Ammon's horn (tissue), 1 donor: ENCODE measurements at places on chromosomes 2 and 18.
A peak's percentile ranks its signal among the peaks of the same experiment; 100 is the strongest.

GRCh38 chr18:74631623-74632350, 34.1 kb downstream of the ZNF407 start:
- no peak for DNase-seq

- DNase-seq, result no peak
Measured at GRCh38 chr2:68936427-68936826, 16.3 kb downstream of the GKN2 start.

DNA sequence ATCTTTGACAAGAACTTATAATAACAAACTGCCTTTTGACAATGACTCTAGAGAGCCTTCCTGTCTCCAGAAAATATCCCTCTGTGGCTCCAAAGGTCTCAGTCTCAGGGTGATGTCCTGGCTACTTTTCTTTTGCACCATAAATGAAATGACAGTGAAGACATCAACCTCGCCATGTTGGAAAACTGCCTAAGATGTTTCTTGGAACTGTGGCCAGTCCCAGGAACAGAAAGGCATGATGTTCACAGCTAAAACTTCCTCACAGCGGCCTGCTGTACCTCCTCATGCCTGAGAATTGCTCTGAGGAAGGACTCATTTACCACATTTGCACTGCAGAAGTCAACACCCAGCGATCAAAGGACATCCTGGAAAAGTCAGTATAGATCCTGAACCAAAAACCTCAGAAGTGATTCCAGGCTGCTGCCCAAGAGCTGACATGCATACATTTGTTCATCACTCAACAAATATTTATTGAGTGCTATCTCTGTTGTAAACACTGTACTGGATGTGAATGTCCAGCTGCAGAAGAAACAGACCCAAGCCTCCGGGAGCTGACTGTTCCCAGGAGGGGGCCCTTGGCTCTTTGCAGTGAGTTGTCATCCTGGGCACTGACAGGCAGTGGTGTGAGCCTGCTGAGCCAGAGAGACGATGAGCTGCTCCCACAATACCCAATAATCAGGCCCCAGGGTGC, 64.3 kb upstream of the ACSL3 start:
- no peak for DNase-seq

DNA sequence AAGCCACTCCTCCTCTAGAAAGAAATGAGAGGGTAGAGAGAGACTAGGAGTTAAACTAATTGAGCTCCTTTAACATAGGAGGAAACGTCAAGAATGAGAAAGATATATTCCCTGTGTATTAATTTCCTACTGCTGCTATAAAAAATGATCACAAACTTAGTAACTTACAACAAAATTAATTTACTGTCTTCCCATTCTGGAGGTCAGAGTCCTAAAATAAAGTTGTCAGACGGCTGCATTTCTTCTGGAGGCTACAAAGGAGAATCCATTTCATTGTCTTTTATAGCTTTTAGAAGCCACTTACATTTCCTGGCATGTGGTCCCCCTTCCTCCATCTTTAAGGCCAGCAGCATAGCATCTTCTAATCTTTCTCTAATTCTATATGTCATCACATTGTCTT, 26.9 kb downstream of the ICA1L start:
- no peak for DNase-seq

DNA sequence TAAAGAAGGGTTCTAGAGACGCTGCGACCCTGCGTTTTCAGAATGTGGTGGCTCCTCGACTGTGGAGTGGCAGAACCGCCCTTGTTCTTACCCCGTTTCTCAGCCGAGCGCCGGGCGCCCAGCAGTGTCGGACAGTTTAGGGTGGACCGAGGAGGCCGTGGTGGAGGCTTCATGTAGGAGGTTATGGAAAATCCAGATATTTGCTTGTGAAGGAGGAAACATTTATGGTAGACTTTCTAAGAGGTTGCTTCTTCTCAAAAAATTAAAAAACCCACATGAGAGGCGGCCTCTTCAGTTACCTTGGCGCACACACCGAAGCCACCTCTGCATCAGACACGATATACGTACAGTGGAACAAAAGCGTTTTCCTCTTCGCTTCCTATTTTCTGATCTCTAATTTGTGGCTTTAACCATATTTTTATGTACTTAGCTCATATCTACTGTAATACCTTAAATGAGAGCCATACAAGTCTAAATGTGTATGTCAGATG, 120.8 kb downstream of the NFATC1 start:
- DNase-seq, result no peak

DNA sequence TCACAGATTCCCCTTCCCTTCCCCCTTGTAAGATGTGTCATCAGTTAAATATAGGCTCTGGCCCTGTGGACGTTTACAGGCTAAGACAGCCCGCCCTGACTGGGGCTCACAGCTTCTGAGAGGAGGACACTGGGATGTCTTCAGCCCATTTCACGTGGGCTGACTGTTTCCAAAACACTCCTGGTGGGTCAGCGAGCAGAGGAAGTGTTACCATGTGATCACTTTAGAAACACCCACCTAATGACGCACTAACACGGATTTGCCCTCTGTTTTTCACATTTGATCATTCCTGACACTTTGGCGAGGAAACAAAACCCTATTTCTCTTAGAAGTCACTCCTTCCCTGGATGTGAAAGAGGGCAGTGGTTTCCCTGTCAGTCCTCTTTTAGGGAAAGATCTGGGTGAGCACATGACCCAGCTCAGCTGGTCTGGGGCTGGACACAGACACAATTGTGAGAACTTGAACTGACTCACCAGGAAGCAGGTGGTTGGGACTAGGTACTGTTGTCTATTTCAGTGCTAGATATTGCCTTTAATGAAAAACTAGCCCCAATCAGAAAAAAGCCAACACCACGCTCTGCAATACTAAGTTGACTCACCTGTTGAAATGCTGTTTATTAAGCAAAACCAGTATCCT, 38.8 kb downstream of the BMP10 start:
- peak; percentile 62 for DNase-seq

- no peak for DNase-seq
Measured at GRCh38 chr2:230362030-230362691, 35.2 kb downstream of the SP140L start.

GRCh38 chr2:109632158-109632789, 18.1 kb downstream of the SOWAHC start:
- no peak for DNase-seq

GRCh38 chr2:1586923-1587840, 157.1 kb downstream of the PXDN start:
- no peak for DNase-seq

GRCh38 chr2:64787698-64788097, 134.0 kb upstream of the SERTAD2 start:
- no peak for DNase-seq

DNA sequence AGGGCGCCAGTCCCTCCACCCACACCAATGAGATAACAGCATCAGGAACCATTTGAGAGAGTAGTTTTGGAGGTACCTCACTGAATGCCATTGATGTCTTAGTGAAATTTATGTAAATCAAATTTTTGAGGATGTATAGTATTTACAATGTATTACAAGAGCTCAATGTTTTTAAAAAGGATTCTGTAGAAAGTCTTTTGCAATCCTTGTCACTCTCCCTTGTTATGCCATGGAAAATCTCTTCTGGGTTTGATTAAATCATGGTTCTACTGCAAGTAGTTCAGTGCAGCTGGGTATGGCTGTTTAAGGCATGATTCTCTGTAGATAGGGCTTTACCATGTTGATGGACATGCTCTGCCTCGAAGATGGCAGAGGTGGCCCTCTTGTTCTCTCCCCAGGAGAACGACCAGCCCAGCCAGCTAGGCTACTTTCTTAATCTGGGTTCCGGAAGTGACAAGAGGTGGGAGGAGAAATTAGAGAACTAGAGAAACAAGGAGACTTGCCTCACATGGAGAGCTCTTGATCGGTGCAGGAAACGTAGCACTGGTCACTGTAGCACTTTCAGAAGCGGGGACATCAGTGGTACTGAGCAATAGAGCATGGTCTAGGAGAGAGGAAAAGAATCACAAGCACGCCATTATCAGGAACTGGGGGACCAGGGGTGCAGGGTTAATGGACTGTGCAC, 202.7 kb downstream of the CLIP4 start:
- DNase-seq, result peak; percentile 7

DNA sequence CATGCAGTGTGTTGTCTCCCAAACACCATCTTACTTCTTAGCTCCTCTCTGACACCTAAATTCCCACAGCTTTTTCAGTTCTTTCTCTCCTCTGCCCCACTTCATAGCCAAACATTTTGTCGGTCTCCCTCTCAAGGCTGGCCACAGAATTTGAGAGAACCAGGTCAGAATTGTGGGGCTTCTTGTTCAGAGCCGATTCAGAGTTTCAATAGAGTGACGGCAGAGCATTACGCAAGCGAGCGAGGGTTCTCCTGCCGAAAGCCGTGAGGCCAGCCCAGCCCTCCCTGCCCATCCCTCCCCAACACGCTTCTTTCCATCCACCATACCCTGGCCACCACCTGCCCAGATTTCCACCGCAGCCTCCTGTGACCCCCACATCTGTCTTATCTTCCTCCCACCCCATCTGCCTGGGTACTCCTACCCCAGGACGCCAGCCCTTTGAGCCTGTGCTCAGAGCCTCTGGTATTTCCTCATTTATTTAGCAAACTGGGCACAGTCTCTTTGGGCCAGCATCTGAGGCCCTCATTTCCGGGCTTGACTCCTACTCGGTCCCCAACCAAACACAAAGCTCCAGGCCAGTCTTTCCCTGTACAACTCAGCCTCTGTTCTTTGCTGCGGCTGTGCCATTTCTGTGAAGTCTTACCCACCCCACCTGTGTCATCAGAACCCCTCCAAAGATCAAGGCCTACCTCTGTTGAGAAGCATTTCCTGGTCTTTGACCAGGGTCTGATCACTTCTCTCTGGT, 70.0 kb upstream of the MAP4K4 start:
- no peak for DNase-seq
